HS-5 (cell line): ENCODE measurements at places on chromosomes 13 and 19.

GRCh38 chr19:44748426-44749254, at the start of gene BCL3:
Gene BCL3, plus strand, starts transcription at chr19:44748708. Its CDS starts 83 bp downstream, at chr19:44748791.
- DNase-seq = no peak

- no peak for DNase-seq
Observed at GRCh38 chr19:55526216-55527196, 10.4 kb downstream of the SBK2 start.

DNA sequence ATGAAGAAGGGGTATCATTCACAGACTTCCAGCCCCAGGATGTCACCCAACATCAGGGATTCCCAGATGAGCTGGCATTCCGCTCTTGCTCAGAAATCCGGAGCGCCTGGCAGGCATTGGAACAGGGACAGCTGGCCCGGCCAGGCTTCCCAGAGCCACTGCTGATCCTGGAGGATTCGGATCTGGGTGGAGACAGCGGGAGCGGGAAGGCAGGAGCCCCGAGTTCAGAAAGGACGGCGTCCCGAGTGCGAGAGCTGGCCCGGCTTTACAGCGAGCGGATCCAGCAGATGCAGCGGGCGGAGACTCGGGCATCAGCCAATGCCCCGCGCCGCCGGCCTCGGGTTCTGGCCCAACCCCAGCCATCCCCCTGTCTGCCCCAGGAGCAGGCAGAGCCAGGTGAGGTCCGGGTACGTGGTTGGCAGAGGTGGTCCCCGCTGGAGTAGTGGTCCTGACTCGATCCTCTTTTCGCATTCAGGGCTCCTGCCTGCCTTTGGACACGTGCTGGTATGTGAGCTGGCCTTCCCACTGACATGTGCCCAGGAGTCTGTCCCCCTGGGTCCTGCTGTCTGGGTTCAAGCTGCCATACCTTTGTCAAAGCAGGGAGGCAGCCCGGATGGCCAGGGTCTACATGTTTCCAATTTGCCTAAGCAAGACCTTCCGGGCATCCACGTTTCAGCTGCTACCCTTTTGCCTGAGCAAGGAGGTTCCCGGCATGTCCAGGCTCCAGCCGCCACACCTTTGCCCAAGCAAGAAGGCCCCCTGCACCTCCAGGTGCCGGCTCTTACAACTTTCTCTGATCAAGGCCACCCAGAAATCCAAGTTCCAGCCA, 11.0 kb downstream of the PLEKHG2 start:
- no peak for DNase-seq

GRCh38 chr19:49157445-49158224, at the start of gene TRPM4:
Gene TRPM4, plus strand, starts transcription at chr19:49157792. Its CDS starts 75 bp downstream, at chr19:49157867.
- DNase-seq = no peak

- no peak for DNase-seq
Observed at GRCh38 chr19:47155148-47155547, 24.5 kb downstream of the SAE1 start.

DNA sequence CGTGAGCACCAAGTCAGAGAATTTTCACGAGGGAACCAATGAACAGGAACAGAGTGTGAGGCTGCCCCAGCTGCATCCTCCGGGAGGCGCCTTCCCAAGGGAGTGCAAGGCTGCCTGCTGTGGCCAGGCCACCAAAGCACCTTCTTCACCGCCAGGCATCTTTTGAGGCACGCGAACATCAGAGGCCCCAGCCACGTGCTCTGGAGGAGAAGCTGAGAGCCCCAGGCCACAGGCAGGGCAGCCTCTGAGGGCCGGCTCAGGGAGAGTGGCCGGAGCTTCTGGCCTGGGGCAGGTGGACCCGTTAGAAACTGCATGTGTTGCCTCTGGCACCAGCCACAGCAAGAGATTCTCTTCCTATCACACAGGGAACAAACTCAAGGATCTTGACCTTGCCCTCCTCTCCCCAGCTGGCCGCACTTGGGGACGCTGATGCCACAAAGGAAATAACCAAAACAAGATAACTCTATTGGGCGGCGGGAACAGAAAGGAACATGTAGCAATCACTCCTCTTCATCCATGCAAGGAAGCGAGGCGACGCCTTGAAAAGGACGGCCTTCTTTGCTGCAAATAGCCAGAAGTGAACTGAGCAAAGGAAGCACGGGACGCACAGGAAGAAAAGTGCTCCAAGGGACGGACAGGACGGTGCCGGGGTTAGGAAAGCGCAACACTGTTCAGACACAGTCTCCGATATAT, 19.9 kb downstream of the GAS6 start:
- no peak for DNase-seq

GRCh38 chr13:48602296-48603016, 51.3 kb upstream of the CYSLTR2 start:
- DNase-seq = no peak

DNA sequence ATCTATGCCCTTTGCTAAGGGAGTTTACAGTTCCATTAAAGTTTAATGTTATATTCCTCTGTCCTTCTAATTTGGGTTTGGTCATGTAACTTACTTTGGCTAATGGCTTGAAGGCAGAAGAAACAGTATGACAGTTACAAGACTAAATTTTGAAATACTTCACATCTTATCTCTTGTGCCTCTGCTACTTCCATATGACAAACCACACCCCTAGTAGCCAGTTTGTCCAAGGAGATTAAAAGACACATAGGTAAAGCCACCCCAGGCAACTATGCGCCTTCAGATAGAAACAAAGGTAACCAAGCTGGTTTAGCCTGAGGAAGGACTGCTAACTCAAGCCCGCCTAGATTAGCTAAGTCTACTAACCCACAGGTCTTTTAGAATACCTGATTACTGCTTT, 273.4 kb upstream of the MIR17HG start:
- DNase-seq = no peak
